NCI-H510A (cell line): ENCODE measurements at places on chromosomes 1 and 21.
A peak's percentile ranks its signal among the peaks of the same experiment; 100 is the strongest.

DNA sequence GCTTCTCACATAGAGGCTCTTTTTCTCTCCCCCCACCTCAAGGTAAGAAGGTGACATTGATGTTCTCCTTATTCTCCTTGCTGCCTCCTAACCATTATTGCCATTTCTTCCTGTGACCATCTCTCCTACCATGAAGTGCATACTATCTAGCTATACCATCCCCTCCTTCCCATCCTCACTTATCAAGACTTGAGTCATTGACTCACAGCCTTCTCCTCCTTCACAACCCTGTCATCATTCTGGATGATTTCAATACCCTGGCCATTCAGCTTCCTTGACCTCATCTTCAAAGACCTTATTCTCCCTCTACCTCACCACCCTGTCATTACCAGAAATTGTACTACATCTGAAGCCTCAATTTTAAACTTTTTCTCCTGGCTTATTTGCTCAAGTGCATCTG is 10.9 kb upstream of the HIPK1 start:
- DNase-seq = no peak

GRCh38 chr1:108830119-108831008 is 26.5 kb downstream of the AKNAD1 start:
- no peak for DNase-seq

DNA sequence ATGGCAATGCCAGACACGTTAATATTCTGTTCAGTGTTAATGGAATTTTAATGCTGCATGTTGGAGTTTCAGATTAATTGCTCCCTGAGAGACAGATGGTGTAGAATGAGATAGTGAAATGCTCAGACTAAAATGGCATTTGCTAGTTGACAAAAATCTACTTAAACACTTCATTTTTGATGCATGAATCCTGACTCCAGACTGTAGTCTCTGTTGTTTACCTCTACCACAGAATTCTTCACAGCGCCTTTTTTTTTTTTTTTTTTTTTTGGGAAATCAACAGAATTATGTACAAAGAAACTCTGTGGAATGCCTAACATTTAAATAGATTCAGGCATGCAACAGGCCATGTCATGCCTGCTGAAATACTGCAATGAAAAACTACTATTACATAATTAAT is 111.3 kb downstream of the PLPPR5 start:
- no peak for DNase-seq

DNA sequence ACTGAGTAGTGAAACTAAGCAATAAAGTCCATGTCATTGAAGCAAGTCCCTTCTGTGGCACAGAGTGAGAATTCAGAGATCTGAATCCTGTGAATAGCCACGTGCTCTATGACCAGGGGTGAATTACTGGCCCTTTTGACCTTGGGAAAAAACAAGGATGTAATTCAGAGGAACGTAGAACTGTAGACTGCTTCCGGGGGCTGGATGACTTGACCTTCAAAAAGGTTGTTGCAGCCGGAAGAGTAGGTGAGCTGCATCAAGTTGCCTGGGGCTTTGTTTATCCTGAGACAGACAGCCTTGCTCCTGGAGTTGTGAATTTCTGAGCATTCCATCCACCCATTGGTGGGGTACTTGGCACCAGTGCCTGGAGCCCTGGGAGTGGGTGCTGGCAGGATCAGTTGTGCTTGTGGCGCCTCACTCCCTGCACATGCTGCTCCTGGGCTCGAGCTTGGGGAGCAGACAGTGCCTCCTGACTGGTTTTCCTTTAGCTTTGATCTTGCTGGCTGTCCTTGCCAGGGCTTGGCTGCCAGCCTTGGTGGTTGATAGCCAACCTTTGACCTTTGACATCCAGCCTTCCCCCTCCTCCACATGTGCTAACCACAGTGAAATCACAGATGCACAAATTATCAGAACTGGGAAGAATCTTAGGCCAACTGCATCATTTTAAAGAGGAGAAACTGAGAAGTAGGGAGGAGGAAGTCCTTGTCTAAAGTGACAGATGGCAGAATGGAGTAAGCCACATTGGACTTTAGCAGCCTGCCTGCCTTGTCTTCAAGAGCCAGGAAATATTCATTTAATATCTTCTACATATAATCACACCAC is 16.2 kb upstream of the MYOG start:
- no peak for DNase-seq

DNA sequence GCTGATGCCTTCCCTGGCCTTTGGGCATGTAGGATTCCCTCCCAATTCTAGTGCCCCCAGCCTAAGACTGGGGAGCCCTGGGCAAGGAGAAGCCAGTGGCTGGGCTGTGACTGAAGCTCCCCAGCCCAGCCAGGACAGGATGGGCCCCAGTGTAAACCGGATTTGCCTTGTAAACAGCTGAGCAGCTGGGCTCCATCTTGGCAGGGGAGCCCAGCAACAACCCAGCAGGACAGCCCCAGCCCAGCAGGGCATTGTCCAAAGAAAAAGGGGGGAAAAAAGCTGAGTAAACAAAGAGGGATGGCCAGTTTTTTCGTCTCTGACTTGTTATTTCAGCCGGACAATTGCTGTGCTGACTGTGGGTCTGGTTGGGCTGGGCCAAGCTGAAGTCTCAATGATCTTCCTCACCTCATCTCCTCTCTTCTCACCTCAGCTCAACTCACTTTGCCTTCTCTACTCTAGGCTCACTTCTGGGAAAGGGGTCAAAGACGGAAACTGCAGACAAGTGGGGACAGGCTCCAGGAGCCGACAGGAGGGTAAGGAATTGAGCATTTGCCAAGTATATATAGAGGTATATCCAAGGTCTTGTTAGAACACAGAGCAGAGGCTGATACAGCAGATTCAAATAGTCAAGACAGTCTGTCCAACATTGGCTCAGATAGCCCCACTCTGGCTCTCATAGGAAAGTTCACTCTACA is 97.7 kb downstream of the TMEM53 start:
- no peak for DNase-seq

DNA sequence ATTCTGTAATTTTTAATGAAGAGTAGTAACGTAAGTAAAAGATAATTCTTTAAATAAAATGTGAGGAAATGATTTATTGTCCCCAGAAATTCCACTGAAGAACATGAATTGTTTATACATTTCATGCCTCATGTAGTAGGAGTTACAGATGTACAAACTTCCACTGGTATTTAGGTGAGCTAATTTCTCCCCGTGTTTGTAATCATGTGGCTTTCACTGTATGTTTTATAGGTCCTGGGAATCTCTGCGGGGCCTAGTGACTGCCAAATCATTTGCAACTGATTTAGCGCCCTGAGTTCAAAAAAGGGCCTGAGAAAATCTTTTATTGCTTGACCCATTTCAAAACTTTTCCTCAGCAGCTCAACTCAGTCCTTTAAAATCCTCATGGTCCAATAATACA is 30.5 kb upstream of the FASLG start:
- DNase-seq = no peak

DNA sequence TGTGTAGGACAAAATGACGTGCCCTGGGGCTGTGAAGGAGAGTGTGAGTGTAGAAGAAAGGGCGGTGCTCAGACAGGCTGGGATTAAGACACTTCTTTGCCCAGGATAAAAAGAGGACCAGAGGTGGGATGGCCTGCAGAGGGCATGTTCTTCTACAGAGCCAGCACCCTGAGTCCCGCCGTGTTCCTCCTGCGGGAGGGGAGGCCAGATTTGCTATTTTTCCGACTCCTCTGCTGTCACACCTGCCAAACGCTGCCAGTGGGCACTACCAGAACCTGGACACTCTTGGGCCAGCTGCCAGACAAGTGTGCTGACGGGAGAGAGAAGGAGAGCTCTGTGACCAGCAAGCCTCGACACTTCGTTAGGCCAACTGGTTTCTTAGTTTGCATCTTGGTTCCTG is 206.4 kb downstream of the PLD5 start:
- DNase-seq = no peak

GRCh38 chr1:231719485-231720183 is 93.0 kb downstream of the DISC1 start:
- DNase-seq = no peak

DNA sequence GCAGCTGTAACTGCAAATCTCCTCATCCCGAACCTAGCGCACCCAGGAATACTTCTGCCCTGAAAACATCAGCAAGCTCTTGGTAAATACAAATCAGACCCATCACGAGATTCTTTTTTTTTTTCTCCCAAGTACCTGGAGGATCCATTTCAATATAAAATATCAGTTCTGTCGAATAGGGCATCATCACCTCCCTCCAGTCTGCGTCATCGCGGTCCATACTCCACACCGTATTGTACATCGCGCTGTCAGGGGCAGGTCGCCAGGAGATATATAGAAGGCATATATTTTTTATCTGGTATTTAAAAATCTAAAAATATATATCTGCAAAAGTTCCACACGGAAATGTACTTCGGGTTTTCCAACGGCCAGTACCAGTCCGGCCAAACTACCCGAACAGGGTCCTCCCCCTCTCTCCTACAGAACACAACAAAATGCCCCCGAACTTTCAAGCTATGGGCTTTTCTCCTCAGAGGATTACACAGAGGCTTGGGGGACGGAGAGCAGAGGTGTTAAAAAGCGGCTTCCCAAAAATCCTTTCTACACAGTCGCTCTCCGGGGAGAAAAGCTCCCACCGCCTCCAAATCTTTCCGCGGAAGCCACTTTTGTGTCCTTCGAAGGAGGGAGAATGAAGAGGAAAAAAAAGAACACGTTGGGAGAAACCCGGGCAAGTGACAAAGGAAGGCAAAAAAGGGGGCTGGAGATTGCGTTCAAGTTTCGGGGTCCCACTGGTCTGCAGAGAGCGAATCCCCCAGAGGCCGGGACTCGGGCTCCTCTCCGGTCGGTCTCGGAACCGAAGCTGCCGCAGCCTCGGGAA is 509 bp downstream of the PIK3R3 start:
- DNase-seq = peak; percentile 34

GRCh38 chr1:225318706-225319575 is 108.9 kb downstream of the LBR start:
- DNase-seq = no peak

- DNase-seq = no peak
These were observed 67.9 kb upstream of the EFHD2 start for GRCh38 chr1:15341634-15342407.

- DNase-seq = no peak
These were observed 8.2 kb downstream of the SLC19A1 start for GRCh38 chr21:45533846-45534635.

- no peak for DNase-seq
These were observed 8.0 kb downstream of the KIAA1614 start for GRCh38 chr1:180920702-180921101.

- DNase-seq = no peak
These were observed 92.6 kb upstream of the PBX1 start for GRCh38 chr1:164466429-164466828.

- DNase-seq = peak; percentile 88
These were observed 26.1 kb downstream of the PKP1 start for GRCh38 chr1:201309416-201309815.

DNA sequence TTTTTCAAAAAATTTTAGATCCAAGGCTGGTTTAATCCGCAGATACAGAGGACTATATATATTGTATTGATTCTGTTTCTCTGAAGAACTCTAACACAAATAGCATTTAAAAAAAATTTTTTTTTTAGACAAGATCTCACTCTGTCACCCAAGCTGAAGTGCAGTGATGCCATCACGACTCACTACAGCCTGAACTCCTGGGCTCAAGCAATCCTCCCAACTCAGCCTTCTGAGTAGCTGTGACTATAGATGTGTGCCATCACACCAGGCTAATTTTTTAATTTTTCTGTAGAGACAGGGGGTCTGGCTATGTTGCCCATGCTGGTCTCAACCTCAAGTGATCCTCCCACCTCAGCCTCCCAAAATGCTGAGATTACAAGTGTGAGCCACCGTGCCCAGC is 3.0 kb downstream of the ANKRD45 start:
- no peak for DNase-seq

DNA sequence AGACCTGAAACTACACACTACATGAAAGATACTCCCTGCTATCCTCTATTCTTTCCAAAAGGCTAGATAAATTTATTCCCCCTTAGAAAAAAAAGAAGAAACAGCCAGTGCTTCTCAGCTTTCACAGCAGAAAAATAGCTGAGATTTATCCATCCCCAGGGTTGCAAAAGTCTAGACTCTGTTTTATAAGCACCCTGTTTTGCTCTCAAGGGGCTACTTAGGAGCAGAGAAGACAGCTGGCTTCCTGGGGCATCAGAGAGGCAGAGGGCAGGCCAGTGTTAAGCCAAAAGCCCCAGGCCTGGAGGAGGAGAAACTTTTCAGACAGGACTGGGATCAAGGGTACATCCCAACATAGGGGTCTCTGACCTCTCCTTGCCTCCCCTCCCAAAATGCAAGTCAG is 3.9 kb downstream of the LAMB3 start:
- DNase-seq = no peak

- no peak for DNase-seq
These were observed at the start of gene ARID4B for GRCh38 chr1:235327559-235328270. TSS of gene ARID4B (minus strand) at chr1:235328179. CDS start at chr1:235326919, 1,260 bp downstream.

GRCh38 chr1:24503870-24504523 is 1.4 kb downstream of the RCAN3 start:
- DNase-seq = no peak

DNA sequence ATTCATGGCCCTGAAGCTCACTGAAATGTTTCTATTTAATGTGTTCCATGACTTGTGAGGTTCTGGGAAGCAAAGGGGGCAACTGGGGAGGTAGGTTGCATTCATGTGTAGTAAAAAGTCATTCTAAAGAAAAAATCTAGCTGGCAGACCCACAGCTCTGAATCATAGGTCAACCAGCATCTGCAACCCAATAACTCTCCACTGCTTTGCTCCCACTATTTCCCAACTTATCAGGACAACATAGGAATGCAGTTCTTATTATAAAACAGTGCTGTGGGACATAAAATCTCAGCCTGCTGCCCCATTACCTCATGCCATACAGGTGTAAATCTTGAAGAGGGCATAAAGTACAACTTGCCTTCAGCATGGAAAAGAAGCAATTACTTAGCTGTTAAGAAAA is 576.1 kb upstream of the PTBP2 start:
- no peak for DNase-seq

DNA sequence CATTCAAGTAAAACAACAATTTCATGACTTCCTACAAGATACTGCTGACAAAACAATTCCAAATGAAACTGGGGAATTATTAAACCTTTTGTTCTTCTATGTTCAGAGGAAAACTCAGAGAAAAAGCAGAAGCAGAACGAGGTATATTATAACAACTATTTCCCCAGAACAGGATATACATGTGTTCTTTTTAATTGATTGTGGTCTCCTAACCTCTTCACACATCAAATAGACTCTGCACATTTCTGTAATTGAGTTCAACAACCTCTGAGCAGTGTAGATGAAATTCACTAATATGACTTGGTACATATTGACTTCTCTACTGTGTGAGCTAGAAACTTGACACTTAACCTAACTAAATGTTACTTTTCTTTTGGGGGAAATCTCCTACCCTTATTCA is 584.2 kb downstream of the NEGR1 start:
- DNase-seq = no peak

DNA sequence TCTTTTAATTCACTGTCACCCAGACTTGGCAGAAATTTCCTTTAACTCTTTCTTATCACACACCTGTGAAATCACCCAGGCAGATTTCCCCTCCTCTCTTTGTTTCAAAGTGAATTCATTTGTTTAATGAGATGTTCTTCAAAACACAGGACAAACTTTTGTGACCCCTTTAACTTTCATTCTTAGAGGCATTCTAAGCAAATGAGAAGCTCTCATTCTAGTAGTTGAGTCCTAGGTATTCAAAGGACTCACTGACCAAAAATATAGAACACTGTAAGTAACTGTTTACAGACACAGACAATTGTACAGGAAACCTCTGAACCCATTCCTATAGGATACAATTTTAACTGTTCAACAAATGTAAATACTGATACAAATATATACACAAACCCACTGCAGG is 16.9 kb downstream of the LRRC8C start:
- DNase-seq = no peak
